ENCODE measurements at places on chromosomes 4 and X. TPM values are rescaled to one million over a fixed set of nuclear protein-coding genes. Genes with fewer than 3 reads are reported as not detected.

DNA sequence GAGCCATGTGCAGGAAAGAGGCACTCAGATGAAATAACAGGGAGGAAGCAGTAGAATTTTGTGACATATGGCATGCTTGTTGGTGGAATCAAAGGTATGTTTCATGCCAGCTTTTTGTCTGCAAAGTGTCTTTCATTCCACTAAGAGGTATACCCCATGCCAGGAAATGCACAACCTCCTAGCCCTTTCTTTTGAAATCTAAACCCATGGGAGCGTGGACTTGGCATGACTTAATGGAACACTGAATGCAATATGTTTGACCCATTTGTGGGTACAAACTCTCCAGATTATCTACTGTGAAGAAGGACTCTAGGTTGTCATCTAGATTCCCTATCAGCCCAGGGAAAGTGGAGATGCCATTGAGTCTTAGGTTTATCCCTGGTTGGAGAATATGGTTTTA, 338.3 kb upstream of the TEX13C start:
- DNase-seq: no peak

- no peak for DNase-seq
These were observed 64.3 kb downstream of the LRBA start for GRCh38 chr4:150950657-150951288.

DNA sequence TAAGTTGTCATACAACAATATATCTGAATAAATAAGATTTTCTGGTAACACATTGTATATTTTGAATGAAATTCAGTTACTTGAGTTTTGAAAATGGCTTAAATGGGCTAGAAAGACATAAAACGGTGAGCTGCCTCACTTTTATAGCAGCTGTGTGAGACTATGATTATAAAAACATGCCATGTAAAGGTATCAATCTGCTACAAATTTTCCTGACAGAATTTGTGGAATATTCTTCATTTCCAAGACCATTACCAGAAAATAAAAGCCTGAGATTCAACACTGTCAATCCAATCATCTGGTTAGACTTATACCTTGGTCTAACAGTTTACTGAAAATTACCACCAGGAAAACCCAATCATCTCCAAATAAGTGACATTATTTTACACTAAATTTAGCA, 181.1 kb downstream of the SPCS3 start:
- no peak for DNase-seq

DNA sequence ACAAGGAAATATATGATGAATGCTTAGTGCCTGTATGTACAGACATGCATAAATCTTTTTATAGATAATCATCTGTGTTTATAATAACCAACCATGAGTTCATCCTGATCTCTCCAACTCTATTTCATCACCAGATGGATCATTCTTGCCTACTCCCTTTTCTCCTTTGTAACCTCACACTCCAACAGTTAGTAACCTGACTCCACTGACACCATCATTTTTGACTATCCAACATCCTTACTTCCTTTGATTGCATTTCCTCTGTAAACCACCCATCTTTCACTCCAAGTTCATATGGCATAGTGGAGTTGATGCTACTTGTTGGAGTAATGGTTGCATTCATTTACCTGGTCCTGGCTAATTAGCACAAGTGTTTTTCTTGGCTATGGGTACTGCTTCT, 170.6 kb downstream of the ZNF330 start:
- DNase-seq: no peak

GRCh38 chr4:137226900-137227299, 305.4 kb downstream of the PCDH18 start:
- no peak for DNase-seq

DNA sequence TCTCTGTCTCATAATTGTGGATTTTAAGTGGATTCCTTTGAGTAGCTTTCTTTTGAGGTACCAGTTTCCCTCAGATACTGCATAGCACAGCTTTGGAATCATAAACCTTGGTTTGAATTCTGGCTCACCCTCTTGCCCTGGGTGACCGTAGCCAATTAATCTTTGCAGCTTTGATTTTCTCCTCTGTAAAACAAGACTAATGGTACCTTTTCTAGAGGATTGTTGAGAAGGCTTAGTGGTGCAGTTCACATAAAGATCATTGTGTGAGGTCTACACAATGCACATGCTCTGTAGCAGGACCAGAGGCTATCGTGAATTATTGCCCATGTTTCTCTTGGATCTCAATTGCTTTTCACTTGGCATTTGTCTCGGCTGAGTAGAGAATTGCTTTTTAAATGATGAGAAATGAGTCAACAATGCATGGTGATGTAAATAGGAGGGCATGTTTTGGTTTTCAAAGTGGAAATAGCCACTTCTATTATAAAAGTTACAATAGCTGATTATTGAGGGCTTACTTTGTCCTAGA, 47.9 kb downstream of the TMEM131L start:
- no peak for DNase-seq

DNA sequence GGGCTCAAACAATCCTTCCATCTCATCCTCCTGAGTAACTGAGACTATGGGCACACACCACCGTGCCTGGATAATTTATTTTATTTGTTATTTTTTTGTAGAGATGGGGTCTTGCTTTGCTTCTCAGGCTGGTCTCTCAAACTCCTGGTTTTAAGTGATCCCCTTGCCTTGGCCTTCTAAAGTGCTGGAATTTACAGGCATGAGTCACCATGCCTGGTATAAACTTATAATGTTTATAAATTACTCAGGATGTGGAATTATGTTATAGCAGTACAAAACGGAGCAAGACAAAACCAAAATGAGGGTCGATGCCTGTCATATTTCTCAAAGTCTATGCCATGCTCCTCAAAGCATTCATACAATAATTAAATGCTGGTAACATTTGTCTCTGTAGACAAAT, 29.8 kb upstream of the TEX13C start:
- DNase-seq: no peak

DNA sequence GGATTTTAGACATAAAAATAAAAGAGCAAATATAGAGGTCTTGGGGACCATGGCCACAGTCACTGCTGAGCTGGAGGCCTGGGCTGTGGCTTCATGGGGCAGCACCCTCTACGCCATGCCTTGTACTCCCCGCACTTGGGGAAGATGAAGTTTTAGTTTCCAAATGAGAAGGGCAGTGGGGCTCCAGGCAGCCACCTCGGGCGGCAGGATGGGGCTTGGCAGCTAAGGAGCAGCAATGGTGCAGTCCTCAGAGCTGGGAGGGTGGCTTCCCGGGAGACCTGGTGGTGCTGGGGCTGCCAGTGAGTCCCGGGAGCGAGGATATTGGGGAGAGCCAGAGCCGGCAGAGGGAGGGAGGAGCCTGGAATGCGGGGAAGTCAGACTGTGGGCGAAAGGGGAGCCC, 2.4 kb downstream of the CXCR3 start:
- DNase-seq: no peak

- DNase-seq: no peak
These were observed at the start of gene MSX1 for GRCh38 chr4:4859325-4859798. Gene MSX1, plus strand, starts transcription at chr4:4859665. Its CDS starts 235 bp downstream, at chr4:4859900.

The SLC38A5 gene
- 8.7 TPM for total RNA-seq

The PWWP3B gene
- 0.24 TPM for total RNA-seq

The PHKA1 gene
- total RNA-seq: 2.1 TPM

The SHOX gene
- total RNA-seq: not detected
